CD4-positive, alpha-beta T cell treated with Interleukin-2 at 100 ng/mL for 4 hours (primary cell): ENCODE measurements at places on chromosomes 12 and 14.

DNA sequence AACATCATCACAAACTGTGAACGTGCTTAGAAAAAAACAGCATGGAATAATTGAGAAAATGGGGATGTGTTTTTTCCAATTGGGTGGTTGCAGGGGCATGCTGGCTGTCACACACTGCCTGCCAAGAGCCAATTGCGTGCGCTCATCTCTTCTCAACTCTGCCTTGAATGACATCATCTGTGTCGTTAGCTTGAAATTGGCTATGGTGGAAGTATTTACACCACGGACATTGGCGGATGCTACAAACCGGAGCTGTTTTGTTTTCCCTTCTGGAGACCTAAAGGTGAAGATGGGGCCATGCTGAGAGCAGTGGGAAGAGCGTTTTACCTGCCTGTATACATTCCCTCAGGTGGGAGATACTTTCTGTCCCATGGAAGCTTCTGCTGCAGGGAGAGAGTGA is 71.5 kb downstream of the PRMT8 start:
- no peak for DNase-seq

- no peak for DNase-seq
Measured at GRCh38 chr12:32331133-32331532, 68.2 kb upstream of the FGD4 start.

DNA sequence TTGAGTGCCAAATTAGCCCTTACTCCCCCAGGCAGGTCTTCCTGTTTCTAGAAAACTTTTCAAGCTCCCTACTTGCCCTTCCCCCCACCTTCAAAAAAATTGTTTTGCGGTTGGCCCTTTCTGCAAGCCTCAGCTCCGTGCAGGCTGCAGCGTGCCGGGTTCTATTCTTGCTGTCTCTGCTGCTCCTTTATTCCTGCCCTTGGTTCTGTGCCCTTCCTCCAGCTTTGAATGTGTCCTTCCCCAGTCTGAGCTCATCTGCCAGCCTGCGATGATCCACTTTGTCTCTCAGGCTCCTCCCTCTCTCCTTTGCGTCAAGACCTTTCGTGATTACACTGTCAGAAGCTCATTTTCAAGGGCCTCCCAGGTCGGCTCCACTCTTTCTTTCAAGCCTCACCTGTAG is 98.6 kb downstream of the IRF2BPL start:
- DNase-seq, result peak; percentile 73

- no peak for DNase-seq
Measured at GRCh38 chr12:129351481-129351880, 498.2 kb downstream of the GLT1D1 start.

DNA sequence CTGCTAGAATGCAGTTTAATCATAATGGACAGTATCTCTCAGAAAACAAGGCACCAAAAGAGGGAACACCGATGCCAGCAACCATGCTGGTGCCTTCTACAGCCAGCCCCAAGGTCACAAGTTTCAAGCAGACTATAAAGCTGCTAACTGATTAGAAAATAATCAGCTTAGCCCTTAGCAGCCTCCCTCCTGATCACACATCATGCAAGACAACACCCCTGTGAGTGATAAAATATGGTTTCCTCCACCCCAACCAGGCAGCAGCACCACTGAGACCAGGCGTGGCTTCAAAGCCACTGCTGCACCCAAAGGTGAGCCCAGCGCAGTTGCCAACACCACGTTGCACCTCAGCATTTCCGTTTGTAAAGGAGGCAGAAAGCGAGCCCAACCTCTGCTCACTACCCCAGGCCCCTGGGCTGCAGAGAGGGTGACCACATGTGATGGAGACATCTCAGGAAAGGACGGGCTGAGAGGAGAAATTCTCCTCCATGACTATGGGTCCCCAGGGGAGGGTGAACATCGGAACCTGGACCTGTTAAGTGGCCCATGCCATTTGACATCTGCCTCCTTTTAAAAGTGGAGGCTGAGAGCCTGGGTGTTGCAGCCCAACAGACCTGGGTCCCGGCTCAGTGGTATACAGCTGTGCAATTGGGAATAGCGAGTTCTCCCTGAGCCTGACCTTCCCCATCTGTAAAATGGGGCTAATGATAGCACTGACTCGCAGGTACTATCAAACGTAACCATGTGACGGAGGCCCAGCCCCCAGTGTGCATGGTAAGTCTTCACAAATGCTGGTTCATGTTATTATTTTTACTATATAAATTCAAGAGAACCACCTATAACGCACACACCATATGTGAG is 11.5 kb downstream of the ZFP36L1 start:
- DNase-seq, result peak; percentile 86

DNA sequence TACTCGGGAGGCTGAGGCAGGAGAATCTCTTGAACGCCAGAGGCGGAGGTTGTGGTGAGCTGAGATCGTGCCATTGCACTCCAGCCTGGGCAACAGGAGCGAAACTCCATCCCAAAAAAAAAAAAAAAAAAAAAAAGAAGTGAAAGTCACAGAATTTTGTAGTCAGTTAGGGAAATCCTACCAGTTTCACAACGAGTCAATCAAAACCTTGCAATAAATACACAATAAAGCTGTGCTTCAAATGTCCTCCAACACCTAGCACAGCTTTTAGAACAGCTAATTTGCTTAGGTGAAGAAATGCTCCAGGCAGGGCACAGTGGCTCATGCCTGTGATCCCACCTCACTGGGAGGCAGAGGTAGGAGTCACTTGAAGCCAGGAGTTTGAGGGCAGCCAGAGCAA is 112.8 kb upstream of the ATF7IP start:
- DNase-seq, result no peak

GRCh38 chr12:119102714-119103113 is 76.0 kb upstream of the HSPB8 start:
- DNase-seq, result no peak

DNA sequence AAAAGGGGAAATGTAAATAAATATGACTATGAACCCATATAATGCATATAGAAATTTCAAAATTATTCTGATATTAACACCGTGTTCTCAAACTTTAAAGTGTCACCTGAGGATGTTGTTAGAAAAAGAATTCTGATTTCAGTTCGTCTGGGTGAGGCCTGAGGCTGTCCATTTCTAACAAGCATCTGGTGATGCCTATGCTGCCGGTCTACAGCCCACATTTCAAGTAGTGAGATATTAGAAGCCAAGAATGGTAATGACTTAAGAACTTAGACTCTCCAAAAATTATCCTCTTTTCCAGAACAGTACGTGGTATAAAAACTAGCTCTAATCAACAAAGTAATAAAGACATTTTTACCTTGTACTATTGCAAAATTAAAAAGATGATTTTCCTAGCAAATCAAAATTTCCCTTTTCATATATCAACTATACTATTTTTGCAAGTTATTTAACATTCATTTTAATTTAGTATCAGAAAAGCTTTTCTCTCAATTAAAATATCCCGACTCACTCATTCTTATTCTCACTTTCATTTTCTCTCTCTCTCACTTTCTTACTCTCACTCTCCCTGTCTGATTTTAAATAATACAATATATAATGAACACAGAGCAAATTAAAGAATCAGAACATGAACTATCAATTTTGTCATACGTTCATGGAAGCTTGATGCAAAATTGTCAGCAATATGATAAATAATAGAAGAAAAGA is 35.0 kb downstream of the PIK3C2G start:
- no peak for DNase-seq

DNA sequence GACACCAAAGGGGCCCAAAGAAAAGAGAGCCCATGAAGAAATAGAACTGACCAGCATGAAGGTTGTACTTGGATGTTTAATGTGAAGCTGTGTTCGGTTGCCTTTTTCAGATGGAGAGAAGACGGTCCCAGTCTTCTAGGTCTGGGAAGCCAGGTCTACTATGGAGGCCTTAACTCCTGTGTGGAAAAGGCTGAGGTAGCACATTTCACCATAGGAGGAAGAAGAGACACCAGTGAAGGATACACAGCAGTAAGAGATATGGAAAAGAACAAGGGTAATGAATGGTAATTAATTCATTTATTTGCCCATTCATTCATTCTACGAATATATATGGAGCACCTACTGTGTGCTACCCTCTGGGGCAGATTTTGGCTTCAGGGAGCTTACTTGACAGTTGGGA is 151.6 kb upstream of the PLEKHG7 start:
- DNase-seq, result no peak

- DNase-seq, result no peak
Measured at GRCh38 chr14:28763751-28764256, 2.8 kb upstream of the FOXG1 start.

GRCh38 chr12:633731-634130 is 29.5 kb downstream of the NINJ2 start:
- no peak for DNase-seq

DNA sequence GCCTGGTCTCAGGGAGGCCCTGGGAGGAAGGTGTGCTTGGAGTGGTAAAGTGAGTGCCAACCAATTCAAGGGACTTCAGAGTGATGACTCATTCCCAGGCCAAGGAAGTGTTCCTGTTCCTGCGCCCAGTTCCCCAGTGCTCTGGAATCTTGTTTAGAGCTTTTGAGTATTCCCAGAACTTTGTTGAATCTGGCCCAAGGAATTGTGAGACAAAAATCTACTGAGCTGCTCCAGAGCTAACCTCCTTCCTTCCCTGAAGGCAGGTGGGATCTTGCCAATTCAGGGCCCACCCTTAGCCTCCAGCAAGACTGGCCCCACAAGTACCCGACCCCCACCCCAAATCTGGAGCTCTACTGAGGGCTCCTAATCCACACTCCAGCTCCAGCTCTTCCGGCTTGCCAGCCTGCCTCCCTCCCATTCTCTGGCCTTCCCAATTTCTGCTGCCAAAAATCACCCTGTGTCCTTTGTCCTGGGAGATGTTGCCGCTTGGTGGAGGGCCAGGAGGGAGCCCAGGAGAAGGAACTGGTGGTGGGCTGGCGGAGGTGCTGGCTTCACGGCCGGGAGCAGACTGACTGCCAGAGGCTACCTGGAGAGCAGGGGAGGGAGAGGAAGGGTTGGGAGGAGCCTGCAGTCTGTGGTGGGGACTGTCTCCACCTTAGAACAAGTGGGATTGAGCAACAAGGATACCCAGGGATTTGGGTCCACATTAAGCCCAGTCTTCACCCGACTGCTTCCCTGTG is 2.0 kb upstream of the ATN1 start:
- DNase-seq, result no peak

GRCh38 chr12:65885312-65885711 is 61.0 kb downstream of the HMGA2 start:
- no peak for DNase-seq
